ENCODE measurements at places on chromosomes 4 and X. TPM values are rescaled to one million over a fixed set of nuclear protein-coding genes. Genes with fewer than 3 reads are reported as not detected.

- no peak for DNase-seq
These were observed 38.4 kb upstream of the ARHGEF6 start for GRCh38 chrX:136819031-136819703.

GRCh38 chr4:104128031-104128849 lies 366.5 kb downstream of the CXXC4 start:
- DNase-seq, result no peak

The TREX2 gene
- 0.55 TPM for total RNA-seq

DNA sequence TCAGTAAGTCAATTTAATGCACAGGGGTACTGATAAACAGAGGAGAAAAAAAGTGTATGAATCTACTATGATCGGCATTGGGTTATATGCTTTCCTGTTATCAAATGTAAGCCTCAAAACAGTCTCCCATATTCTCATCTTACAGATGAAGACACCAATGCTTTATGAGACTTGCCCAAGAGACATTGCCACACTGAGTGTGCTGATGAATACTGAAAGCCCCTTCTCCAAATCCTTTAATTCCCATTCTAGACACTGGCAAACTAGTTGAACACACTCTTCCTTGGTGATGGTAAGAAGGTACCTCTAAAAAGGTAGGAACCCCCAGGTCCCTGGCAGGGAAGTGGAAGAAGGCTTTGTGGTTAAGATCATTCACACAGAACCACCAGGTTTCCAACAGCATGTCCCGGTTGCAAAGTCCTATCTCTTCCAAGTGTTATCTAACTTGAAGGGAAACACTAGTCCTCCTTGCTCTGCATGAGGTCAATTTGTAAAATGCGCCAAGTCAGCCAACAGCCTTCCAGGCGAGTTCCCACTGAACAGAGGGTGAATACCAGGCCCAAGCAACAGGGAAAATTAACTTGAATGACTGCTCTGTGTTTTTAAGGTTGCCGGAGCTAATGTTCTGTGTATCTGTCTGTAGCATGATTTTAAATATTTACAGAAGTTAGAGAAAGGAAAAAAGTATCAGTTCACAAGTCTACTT lies 5.1 kb downstream of the SETD7 start:
- DNase-seq, result no peak

The C4orf50 gene
- 0.73 TPM for total RNA-seq

The KDR gene
- 5.1 TPM for total RNA-seq

The SULT1B1 gene
- total RNA-seq, result 115 TPM

- no peak for DNase-seq
These were observed 270.3 kb upstream of the HS3ST1 start for GRCh38 chr4:11698846-11699590.

The ZGRF1 gene
- total RNA-seq, result 6.8 TPM

DNA sequence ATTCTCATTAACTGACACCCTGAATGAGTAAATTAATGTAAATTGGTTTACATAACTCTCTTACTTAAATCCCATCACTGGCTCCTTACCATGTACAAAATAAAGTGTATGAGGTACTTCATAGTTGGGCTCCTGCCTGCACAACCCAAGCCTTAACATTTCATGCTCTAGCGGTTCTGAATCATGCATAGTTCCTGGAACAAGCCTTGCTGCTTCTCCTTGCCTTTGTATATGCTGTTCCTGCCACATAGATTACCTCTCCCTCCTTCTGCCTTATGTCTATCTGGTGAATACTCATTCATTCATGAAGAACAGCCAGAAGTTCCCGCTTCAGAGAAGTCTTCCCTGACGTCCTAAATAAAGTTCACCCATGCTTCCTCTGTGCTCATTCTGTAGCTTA lies 594.7 kb downstream of the SMARCA1 start:
- no peak for DNase-seq

The HADH gene
- total RNA-seq, result 151 TPM

DNA sequence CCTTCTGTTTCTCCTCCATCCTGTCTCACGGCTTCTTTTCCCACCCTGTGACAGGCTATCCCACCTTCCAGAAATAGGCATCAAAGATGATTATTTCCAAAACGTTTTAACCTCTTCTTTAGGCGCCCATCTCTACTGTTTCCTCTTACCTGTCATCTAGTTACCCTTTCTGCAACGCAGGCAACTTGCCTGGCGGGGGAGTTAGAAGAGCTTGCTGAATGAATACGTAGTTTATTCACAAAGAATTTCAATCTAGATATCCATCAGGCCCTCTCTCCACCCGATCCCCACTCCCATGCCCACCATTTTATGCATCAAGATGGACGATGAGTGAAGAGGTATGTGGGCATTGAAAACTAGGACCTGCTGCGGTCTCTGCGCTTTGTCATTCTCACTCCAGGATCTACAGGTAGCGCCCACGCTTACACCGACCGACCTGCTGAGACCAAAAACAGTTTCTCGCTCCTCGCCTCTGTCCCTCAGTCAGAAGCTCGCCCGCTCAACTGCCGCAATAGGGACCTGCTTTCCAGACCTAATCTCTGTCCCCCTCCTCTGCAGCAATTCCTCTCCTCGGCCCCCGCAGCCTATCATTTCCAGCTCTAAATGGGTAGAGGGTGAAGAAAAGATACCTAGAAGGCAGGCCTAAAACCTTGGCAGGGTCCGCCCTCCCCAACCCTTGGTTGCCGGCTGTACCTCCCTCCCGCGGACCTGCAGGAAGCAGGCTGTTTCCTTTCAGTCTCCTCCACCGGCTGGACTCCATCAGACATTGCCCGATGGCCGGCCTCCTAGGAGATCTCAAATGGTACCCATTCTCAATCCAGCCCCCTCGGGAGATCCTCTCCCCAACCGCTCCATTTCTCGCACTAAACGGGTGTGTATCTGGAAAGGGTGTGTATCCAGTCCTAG lies 624 bp downstream of the BEX5 start:
- no peak for DNase-seq

GRCh38 chr4:119132306-119132705 lies 3.3 kb upstream of the MYOZ2 start:
- DNase-seq, result no peak

GRCh38 chr4:99947608-99948007 lies 1.2 kb upstream of the DNAJB14 start:
- DNase-seq, result no peak

- no peak for DNase-seq
These were observed 256.6 kb upstream of the NOCT start for GRCh38 chr4:138758876-138759553.

DNA sequence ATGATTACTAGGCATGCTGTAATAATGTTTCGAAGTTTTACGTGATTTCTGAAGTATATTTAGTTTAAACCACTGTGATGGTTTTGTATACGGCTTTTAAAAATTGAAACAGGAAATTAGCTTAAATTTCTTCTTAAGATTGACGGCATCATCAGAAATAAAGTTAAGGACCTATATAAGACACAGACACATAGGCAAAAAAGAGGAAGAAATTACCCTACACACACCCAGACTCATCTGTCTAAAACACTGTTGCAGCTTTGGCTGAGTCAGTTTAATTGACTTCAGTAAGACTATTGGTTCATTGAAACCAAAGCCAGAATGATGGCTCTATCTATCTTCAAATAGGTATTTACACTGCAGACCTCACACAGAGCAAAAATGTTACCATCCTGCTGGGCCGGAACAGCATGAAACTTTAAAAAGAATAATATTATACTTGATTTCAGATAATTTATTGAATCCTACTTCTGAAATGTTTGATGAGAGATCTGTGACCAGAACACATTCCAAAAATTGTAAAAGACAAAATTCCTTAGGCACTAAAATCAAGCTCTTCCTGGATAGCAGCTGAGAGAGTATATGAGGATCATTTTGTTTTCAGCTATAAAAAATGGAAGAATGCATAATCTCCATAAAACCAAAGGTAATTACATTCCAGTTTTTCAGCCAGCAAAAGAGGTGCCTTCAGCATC lies 4.5 kb downstream of the HHIP start:
- no peak for DNase-seq

DNA sequence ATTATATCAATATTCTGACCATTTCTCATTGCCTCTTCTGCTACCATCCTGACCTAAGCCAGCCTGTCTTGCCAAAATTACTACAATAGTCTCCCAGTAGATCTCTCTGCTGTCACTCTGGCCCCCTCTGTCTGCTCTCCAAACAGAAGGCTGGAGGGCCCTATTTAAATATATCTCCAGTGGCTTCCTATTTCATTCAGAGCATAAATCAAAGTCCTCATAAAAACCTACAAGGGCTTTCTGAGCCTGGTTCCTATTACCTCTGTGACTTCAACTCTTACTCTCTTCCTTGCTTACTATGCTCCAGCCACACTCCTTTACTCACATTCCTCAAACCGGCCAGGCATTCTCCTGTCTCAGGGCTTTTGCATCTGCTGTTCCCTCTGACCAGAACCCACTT lies 19.0 kb downstream of the IGSF1 start:
- no peak for DNase-seq

GRCh38 chrX:41116948-41117347 lies 31.7 kb downstream of the USP9X start:
- no peak for DNase-seq

GRCh38 chrX:129716507-129716906 lies 22.3 kb upstream of the XPNPEP2 start:
- no peak for DNase-seq

GRCh38 chr4:175657571-175657970 lies 154.5 kb downstream of the GPM6A start:
- DNase-seq, result no peak

DNA sequence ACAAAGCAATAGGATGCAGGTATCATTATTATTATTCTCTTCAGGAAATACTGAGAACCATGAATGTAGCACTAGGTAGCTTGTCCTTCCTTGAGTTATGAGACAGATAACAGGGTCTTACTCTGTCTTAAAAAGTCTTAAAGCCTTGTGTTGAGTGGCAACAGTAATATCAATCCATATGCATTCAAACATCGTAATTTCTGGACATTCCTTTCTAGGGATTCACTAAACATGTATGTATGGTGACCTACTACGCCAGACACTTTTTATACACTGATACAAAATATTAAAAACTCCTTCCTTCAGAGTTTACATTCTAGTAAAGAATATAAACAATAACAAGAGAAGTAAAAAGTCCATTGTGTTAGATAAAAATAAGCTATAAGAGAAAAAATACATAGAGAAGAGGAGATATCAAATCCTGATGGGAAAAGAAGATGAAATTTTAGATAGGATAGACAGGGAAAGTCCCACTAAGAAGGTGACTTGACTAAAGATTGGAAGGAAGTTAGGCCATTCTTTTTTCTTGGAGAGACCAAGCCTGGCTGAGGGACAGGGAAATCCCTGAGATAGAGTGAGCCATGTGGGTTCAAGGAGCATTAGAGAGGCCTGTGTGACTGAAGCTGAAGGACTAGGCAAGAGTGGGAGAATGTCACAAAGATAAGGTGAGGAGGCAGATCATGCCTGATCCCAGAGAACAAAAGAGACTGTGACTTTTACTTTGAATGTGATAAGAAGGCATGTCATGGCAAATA lies 5.0 kb upstream of the DDX60L start:
- DNase-seq, result no peak

DNA sequence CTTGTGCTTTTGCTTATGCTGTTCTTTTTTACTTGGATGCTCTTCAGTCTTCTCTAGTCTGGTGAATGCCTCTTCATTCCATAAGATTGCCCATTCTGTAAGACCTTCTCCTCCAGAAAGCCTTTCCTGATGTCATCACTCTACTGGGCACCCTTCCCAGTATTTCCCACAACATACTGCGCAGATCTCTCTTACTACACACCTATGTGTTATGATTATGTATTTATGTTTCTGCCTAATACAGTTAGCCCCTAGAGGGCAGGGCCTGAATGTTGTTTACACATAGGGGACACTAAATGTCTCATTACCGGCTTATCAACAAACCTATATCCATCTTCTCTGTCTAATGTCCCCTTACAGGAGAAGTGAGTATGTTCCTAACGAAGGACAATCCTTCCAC lies 21.1 kb downstream of the AIFM1 start:
- DNase-seq, result no peak

The TLR10 gene
- 0.17 TPM for total RNA-seq

The PCDH19 gene
- total RNA-seq, result 1.7 TPM

GRCh38 chr4:80097400-80098177 lies 24.6 kb upstream of the ANTXR2 start:
- DNase-seq, result peak; percentile 16

GRCh38 chr4:81505726-81506125 lies 34.0 kb upstream of the RASGEF1B start:
- DNase-seq, result no peak

DNA sequence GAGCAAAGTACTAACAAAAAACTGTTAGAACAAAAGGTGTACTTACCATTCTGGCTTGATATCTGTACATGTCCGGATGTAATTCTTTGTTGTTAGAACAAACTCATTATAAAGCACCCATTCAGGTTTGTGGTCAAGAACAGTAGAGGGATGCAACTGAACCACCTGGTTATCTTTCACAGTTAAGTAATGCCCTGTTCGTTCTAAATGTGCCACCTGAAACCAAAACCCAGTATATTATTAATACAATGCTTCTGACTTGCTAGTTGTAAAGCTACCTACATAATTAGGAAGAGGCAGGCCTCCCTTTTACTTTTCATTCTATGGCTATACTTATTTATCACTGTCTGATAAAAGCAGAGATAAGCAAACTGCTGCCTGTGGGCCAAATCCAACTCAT lies 54.8 kb downstream of the DHX15 start:
- DNase-seq, result no peak

The GPRIN3 gene
- total RNA-seq, result 6.0 TPM

The SHROOM2 gene
- total RNA-seq, result 1.2 TPM

GRCh38 chr4:26377328-26378311 lies 56.8 kb downstream of the RBPJ start:
- DNase-seq, result no peak

DNA sequence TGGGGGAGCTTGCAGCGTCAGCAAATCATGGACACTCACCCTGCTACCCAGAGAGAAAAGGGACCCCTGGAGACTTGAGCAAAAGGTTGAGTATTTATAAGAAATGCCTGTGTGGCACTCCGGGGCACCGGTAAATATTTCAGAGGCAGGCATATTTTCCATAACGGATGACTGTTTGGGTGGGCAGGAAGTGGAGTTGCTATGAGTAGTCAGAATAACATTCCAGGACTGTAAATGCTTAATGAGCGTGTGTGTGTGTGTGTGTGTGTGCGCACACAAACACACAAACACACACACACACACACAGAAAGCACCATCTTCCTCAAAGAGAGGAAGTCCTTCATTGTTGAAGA lies 74.6 kb downstream of the MXRA5 start:
- DNase-seq, result no peak

DNA sequence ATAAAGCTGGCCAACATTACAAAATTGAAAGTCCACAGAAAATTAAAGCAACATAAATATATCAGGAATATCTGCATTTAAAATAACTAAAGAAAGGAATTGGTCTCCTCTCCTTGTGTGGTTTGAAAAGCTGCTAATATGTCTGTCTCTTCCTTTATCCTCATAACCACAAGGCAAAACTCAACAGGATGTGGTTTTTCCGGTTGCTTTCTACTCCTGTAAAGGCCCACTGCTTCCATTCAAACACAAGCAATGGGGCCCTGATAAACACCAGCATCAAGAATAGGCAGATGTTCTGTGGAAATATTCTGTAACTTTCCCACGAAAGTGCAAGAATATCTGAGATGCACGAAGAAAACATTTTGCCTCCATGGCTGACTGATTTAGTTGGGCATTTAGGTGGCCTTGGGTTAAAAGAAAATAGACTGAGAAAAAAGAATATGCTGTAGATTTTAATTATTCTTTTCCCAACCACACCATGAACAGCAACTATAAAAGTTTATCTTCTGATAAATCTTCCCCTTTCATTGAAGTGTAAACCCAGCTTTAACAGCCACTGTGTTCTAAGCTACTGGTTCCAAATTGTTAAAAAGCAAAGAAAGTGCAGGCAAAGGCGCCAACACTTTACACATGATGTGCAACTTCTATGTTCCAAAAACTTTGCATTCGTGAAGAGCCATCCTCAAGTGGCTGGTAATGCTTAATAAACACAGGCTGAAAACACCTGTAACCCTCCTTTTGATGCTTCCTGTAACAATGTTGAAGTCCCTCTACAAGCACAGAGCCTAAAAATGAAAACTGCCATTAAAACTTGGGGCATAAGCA lies 50.5 kb upstream of the NDST3 start:
- no peak for DNase-seq

Data from mucosa of descending colon (tissue), 3 donors.